HFFc6 (cell line): ENCODE measurements at places on chromosomes 16 and 17. TPM values are rescaled to one million over a fixed set of nuclear protein-coding genes. Genes with fewer than 3 reads are reported as not detected.

- peak; percentile 49 for DNase-seq
Observed at GRCh38 chr16:80580109-80580832, 39.5 kb downstream of the DYNLRB2 start.

DNA sequence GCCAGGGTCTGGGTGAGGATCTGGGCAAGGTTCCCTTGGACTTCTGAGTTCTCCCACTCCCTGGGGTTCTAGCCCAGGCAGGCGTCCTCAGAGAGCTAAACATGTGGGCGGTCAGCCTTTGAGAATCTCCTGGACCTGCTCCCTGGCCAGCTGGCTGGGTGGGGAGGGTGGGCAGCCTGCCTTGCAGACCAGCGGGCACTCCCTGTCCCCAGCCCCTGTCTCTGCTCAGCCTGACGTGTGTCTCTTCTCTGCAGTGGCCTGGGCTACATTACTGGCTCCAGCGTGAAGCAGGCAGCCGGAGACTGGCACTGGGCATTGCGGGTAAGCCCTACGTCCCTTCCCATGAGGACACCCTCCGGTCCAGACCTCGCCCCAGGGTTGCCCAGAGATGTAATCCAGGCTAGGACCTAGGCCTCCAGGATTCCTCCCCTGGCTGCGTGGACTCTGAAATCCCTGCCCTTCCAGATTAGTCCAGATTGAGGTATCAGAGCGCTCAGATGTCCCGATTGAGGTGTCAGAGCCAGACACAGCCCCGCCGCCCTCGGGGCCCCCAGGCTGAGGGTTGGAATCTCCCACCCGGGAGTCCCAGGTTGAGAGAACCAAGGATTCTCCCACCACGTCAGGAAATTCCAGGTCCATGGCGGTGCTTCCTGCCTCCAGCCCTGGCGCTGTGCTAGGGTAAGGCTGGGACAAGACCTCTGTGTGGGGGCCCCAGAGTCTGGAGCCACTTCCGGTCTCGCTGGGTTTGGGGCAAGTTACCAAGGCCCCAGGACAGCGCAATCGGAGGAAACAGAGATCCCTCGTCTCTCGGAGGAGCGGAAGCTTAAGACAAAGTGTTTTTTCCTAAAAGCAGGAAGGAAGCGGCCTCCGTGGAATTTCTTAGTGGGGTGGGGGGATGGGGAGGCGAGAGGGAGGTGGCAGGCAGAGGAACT is 24.1 kb downstream of the MYBBP1A start:
- DNase-seq: no peak

GRCh38 chr16:17283016-17283415 is 187.7 kb downstream of the XYLT1 start:
- no peak for DNase-seq

- DNase-seq: no peak
Observed at GRCh38 chr16:879986-880385, 79.5 kb upstream of the GNG13 start.

- no peak for DNase-seq
Observed at GRCh38 chr17:17403899-17404576, 72.8 kb upstream of the MED9 start.

GRCh38 chr17:41734139-41734948 is at the start of gene HAP1:
Gene HAP1, minus strand, starts transcription at chr17:41734643. Its CDS starts 9 bp downstream, at chr17:41734634.
- DNase-seq: no peak

- DNase-seq: peak; percentile 18
Observed at GRCh38 chr17:1058423-1059130, 61.6 kb downstream of the TIMM22 start.

GRCh38 chr16:49465661-49466528 is 92.3 kb downstream of the C16orf78 start:
- no peak for DNase-seq

TNFRSF17 gene
- not detected in 3 replicates for total RNA-seq
